ENCODE measurements at places on chromosomes 4 and X.

GRCh38 chr4:153217440-153217839 is 13.2 kb downstream of the TRIM2 start:
- no peak for DNase-seq

DNA sequence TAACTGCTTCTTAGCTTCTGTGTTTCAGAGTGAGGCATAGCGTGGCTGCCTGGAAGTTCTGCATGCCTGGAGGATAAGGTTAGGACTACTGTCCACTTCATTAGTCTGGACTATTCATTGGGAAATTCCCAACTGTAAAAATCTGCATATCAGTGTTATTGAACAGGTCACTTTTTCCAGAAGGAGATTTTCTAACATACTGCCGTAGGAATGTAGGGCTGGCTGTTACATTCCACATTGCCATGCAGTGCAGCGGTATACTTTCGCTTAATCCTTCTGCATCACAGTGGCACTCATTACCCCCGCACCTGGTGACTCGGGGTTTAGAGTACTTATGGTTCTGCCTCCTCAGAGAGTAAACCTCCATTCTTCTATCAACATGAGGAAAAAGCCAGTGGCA is 104.6 kb downstream of the NPFFR2 start:
- no peak for DNase-seq

- DNase-seq = no peak
These were observed 50.0 kb downstream of the TMA16 start for GRCh38 chr4:163544407-163545038.

DNA sequence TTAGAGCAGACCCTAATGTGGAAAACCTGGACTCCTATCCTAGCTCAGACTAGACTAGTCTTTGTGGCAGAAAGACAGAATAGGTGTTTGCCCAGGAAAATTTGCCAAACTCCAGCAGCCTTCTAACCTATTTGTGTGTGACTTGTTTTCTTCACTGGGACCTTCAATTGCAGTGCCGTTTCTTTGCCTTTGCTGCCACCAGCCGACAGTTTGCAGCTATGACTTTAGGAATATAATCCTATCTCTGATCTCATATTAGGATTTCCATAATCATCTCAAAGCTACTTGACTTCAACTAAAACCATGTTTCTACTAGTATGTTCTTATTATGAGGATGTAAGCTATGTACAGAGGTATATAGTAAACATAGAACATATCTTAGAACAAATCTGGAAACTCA is 60.2 kb upstream of the PGAM4 start:
- no peak for DNase-seq

- no peak for DNase-seq
These were observed 207.9 kb upstream of the FAM241A start for GRCh38 chr4:111937368-111937767.

DNA sequence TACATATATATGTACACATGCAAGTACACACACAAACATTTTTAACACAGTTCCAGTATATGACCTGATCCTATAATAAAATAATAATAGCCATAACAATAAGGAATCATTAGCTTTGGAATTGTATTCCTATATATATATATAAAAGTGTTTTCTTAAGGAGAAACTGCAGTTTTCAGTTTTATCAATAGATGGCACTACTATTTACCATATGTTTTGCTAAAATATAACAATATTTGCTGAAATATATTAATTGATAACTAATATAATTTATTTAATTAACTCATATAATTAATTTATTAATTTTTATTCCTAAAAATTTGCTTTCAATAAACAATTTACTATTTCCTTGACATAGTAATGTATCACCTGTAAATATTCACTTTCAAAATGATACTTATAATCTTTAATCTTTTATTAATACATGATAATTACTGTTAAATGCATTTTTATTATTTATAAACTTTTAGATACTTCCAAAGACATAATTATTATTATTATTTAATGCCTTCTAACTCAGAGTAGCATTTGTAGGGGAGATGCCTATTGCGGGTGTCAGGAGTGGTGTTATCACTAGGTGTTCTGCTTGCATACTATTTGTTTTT is 599.5 kb downstream of the FSTL5 start:
- no peak for DNase-seq

DNA sequence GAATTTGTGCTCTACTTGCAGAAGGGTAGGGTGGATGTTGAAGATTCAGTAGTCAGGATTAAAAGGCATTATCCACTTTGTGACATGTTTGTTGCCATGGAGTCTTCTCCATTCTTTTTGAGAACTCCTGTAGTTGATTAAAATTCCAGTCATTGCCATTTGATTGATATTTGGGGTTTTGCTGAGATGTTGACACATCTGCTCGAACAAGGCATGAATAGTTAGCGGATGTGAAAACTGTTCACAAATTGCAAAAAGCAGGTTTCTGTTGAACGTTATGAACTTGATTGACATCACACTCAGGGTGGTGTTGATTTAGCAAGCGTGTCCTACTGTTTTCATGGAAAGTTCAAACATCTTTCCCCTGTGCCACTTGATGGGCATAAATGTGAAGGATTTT is 16.9 kb downstream of the LIMCH1 start:
- DNase-seq = no peak

DNA sequence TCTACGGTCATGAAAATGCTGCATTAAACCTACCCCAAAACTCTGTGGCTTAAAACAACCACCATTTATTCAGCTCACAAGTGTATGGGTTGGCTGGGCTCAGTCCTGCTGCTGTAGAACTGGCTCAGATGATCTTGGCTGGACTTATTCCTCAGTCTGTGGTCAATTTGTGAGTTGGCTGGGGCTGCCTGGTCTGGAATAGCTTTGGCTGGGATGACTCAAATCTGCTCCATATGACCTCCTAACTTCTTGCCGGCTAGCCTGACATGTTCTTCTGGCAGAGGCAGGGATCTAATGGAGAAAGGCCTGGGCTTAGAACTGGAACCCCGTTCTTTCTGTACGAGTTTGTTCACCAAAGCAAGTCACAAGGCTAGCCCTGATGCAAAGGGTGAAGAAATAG is 71.7 kb downstream of the CFAP299 start:
- no peak for DNase-seq

Data from activated CD8-positive, alpha-beta memory T cell treated with anti-CD3 and anti-CD28 coated beads for 48 hours (primary cell).